Karpas-422 (cell line): ENCODE measurements at places on chromosomes 6 and 20.

- no peaks in the 10 kb centered on the region for H3K36me3 ChIP-seq
- no peaks in the 10 kb centered on the region for H3K27me3 ChIP-seq
- no peak overlapping the region for H3K4me3 ChIP-seq
- no peak for DNase-seq
- H3K4me1 ChIP-seq = no peaks in the 10 kb centered on the region
- no peak overlapping the region for H3K27ac ChIP-seq
Measured at GRCh38 chr20:64140956-64141355, 23.3 kb upstream of the MYT1 start.

GRCh38 chr6:155521719-155522118 lies 66.1 kb upstream of the NOX3 start:
- H3K36me3 ChIP-seq = no peaks in the 10 kb centered on the region
- DNase-seq = no peak
- H3K4me3 ChIP-seq = no peak overlapping the region
- H3K27me3 ChIP-seq = no peaks in the 10 kb centered on the region
- H3K4me1 ChIP-seq = no peaks in the 10 kb centered on the region

GRCh38 chr6:125924169-125924568 lies 32.4 kb upstream of the HINT3 start:
- no peak overlapping the region for H3K27ac ChIP-seq
- no peak overlapping the region for H3K4me3 ChIP-seq
- no peaks in the 10 kb centered on the region for H3K27me3 ChIP-seq
- H3K4me1 ChIP-seq = peaks cover 8% of the 10 kb centered on the region
- no peak for DNase-seq

- no peaks in the 10 kb centered on the region for H3K4me1 ChIP-seq
- no peak overlapping the region for H3K27ac ChIP-seq
- no peaks in the 10 kb centered on the region for H3K27me3 ChIP-seq
- no peak for DNase-seq
- no peak overlapping the region for H3K4me3 ChIP-seq
Measured at GRCh38 chr20:17799575-17800227, 99.9 kb downstream of the BANF2 start.

DNA sequence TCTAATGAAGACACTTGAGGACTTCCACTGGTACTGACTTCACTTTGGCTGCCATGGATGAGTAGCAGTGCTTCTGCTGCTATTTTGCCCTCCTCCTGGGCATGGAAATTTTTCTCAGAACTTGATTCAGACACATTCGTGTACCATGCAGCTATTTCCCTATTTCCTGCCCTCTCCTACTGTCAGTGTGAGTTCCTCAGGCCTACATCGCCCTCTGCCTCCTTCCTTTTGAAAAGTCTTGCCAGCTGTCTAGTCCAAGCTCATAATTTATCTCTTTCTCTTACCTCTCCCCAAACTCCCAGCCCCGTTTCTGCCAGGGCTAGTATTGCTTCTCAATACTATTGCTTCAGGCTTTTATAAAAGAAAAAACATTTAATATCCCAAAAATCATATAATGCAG lies 470.2 kb downstream of the ADGRB3 start:
- no peaks in the 10 kb centered on the region for H3K36me3 ChIP-seq
- no peaks in the 10 kb centered on the region for H3K4me1 ChIP-seq
- no peak overlapping the region for H3K4me3 ChIP-seq
- H3K27ac ChIP-seq = no peak overlapping the region
- DNase-seq = no peak
